T47D (cell line): ENCODE measurements at places on chromosomes 3 and 15.

DNA sequence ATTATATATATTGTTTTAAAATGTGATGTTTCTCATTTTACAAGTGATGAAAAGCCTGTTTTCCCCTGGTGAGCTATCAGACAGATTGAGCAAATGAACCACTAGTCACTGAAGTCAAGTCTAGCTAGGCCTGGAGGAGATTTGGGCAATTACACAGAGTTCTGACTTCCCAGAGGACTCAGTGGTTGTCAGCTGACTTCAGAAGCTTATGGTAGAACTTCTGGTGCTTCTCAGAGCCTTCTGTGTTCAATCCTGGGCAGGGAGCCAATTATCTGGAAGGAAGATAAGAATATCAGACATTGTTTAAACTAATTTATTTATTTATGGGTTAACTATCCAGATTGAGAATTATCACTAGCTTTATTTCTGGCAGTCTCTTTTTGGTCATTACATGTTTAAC lies 37.7 kb upstream of the NAALADL2 start:
- no peak for DNase-seq

GRCh38 chr15:70629735-70630273 lies 133.6 kb downstream of the UACA start:
- DNase-seq: no peak

DNA sequence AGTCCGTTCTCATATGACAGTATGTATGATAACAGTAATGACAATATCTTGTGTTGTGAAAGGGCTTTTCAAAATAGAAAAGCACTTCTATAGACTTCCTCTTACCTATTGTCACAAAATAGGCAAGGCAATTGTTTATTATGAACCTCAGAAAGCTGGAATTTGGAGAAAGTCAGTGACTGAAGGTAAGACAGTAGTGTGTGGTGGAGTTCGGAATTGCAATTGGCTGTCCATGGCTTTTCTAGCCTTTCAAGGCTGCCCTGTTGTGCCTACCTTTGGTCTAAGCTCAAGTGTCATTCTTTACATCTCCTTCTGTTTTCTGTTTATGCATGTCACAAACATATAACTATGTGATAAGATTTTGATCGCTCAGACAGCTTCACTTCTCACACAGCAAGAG lies 219.3 kb upstream of the NR2E3 start:
- no peak for DNase-seq

DNA sequence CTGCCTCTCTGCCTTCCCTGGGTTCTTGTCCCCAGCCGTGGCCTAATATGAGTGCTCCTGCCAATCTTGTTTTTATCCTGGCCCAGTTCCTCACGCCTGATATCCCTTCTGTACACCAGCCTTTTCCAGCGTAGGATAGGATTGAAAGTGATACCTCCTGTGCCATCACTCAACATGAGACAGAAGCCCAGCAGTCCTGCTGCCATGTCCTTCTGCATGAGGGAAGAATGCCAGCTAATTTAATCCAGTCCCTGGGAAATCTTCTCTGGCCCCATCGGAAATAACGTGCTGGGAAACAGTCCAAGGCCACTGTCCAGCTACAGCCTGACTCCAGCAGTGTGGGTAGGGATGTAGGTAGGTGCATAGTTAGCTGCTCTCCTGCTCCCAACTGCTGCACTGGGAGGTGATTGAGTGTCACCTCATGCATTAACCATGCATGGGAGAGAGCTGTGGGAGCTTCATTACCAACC lies 92.0 kb upstream of the TPM1 start:
- no peak for DNase-seq

DNA sequence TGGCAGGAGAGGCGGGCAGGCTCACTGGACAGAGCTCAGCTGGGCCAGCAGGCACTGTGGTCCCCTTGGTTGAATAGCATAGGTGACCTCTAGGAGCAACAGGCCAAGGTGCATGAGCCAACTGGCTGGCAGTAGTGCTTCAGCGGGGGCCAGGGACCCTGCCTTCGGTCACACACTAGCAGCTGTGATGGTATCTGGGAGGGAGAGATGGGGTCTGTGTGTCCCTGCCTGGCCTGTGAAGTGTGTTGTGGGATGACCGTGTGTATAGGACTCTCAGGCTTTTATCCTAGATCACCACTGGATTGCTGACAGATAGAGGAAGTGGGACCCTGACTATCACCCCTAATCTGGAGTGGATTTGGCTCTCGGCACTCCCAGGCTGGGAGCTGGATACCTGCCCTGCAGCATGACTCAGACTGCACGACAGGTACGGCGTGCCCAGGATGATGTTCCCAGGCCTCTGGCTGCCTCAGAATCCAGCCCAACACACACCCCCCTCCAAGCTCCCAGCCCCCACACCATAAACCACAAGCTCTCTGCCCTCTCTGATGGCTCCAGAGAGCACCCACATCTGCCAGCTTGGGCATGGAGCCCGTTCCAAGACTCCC lies 7.8 kb downstream of the RPS17 start:
- no peak for DNase-seq

- no peak for DNase-seq
These were observed 45.1 kb upstream of the PLXND1 start for GRCh38 chr3:129651435-129652202.

GRCh38 chr15:73800662-73801345 lies 47.7 kb upstream of the INSYN1 start:
- no peak for DNase-seq

DNA sequence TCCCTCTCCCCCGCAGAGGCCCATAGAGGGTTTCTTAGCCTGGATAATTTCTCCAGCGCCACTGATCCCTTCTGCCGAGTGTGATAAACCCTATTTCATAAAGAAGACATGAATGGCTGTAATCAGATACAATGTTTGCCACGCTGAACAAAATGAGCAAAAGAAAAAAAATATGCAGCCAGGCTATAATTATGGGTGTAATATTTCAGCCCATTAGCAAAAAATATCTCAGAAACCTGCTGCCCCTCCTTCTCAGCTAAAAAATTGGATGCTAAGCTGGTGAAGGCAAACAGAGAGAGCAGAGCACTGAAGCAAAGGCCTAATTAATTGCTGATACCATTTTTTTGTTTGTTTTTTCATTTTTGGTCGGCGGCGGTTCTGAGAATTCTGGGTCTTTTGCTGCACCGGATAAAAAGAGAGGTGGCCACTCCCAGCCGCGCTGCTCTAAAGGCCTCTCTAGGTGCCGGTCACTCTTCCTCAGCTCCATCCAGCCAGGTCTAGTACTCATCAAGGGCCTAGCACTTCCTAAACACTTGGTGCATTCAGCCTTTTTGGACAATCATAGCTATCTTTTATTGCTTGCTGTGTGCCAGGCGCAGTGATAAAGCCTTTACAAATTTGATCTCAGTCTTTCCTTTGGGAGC lies 128.7 kb upstream of the TLE3 start:
- no peak for DNase-seq

DNA sequence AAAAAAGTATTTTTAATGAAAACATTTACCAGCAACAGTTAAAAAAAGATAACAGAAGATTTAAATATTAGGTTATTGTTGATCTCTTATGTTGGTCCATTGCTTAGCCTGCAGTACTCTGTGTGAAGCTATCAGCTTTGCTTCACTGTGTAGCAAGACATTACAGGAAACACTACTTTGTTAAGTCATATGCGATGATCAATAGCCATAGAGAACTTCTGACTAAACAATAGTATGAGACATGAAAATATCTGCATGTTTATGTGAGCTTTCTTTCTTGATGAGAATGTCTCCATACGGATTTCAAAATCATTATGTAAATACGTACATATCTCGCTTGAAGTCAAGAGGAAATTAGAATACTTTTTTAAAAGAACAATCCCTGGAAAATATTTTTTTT lies 27.0 kb upstream of the CAPN3 start:
- DNase-seq: no peak

GRCh38 chr15:57557267-57557666 lies 34.4 kb upstream of the MYZAP start:
- DNase-seq: no peak

- DNase-seq: no peak
These were observed 605.4 kb downstream of the FGF12 start for GRCh38 chr3:192121923-192122322.

GRCh38 chr3:188390775-188391443 lies 237.0 kb downstream of the LPP start:
- no peak for DNase-seq

- peak; percentile 78 for DNase-seq
These were observed 3.1 kb upstream of the CDV3 start for GRCh38 chr3:133570139-133570936.

DNA sequence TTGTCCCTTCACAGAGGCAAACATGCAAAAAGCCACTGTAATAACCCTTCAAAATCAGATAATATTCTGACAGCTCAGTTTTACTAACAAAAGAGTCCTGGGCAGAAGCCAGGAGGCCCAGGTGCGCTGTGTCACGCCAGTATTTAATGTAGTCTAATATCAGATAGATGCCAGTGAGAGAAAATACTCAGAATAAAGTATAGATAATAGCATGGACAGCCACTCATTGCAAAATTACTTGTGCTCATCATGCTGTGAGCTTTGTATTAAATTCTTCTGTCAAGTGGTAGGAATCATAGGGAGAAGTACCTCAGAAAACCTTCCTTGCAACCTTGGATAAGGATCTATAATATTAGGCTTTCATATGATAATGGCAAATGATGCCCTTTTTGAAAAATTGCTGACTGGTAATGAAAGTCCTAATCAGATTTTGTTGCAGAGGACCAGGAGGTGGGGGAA lies 1154.3 kb downstream of the ROBO1 start:
- DNase-seq: peak; percentile 73

DNA sequence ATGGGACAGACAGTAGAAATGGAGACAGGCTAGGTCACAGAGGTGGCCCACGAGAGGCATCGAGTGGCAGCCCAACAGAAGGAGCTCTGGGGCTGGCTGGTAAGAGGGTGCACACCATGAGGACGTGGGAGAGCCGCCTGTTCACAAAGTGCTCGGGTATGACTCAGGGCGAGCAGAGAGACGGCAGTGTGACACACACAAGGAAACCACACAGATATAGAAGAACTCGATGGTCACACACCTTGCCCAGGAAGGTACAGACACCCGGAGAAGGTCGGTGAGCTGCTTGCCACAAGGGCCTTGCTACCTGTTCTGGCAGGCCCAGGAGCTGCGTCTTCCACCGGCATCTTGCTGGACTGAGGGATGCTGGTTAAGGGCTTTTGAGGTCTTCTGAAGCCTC lies 50.2 kb downstream of the CA12 start:
- no peak for DNase-seq

- DNase-seq: no peak
These were observed 1106.8 kb downstream of the ROBO1 start for GRCh38 chr3:78660957-78661356.

GRCh38 chr3:23219117-23219516 lies 16.0 kb downstream of the UBE2E2 start:
- no peak for DNase-seq

- no peak for DNase-seq
These were observed 45.8 kb upstream of the DYNC1LI1 start for GRCh38 chr3:32616267-32616962.

- no peak for DNase-seq
These were observed 333.0 kb upstream of the SATB1 start for GRCh38 chr3:18758047-18758704.

GRCh38 chr3:36714343-36715086 lies 49.8 kb downstream of the DCLK3 start:
- DNase-seq: no peak

DNA sequence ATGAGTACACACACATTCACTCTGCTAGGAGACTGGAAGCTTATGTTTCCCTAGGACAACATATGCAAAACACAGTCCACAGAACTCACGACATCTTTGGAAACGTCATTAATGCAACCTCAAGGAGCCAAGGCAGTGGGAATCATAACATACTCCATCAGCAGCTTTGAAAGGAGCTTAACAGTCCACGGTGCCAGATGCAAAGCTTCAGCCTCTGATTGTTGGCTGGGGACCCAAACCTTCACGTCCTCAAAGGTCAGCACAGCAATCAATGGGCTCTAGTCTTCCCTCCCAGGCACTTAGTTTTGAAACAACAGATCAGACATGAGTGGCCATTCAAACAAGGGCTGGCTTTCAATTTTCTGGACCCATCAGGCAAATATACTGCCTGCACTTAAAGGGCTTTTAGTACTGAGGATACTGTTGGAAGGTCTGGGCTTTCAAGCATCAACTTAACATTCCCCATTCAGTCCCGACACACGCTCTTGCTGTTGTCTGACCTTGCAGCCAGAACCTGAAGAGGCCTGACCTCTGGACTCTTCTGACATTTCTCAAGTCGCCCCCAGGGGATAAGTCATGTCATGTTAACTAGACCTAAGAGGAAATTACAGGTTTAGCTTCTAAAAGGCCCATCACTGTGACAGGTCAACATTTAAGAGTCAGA lies 223.0 kb downstream of the PDZRN3 start:
- no peak for DNase-seq
